Nucleus accumbens (tissue), 56 donors: ENCODE measurements at places on chromosomes 6 and 20.

GRCh38 chr6:7445101-7445500 is 55.5 kb downstream of the RIOK1 start:
- no peak for DNase-seq

- DNase-seq: peak; percentile 43
These were observed 52.0 kb downstream of the RPP21 start for GRCh38 chr6:30396833-30397479.

- DNase-seq: no peak
These were observed 270.3 kb downstream of the NKAIN2 start for GRCh38 chr6:124073820-124074587.

DNA sequence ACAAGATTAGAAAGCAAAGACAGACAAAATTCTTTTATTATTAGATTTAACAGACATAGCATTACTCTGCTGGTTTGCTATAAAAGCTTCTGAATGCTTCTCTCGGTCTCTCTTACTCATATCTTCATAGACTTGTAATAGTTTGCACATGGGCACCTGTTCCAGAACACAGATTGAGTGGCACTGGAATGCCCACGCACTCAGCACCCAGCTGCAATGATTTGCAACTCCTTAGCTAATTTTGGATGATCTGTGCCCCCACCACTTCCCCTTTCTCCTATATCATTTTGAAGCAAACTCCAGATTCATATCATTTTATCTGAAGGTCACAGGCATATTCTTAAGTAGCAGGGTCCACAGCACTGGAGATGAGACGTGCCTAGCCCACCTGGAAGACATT is 148.8 kb downstream of the CFAP61 start:
- no peak for DNase-seq

- no peak for DNase-seq
These were observed 59.3 kb upstream of the JAG1 start for GRCh38 chr20:10733122-10733521.

GRCh38 chr6:35926509-35927215 is 5.8 kb upstream of the SRPK1 start:
- no peak for DNase-seq
